ENCODE measurements at places on chromosomes 12 and 14.

DNA sequence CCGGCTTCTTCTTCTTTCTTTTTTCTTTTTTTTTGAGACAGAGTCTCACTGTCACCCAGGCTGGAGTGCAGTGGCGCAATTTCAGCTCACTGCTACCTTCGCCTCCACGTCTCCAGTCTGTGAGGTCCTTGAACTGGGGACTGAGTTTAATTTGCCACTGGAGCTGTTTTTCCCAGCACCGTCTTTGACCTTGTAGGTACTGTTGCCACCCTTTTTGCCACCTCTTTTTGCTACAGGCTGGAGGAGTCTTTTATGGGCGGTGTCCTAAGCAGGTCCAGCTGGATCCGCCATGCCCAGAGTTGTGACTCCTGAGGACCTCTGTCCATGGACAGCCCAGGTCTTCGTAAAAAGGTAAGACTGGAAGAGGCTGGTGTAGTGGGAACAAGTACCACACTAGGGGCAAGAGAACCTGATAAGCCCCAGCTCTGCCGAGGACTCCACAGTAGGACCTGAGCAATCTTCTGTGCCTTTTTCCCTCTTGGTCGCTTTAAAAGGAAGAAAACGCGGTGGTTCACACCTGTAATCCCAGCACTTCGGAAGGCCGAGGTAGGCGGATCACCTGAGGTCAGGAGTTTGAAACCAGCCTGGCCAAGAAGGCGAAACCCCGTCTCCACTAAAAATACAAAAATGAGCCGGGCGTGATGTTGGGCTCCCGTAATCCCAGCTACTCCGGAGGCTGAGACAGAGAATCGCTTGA lies 946 bp downstream of the RNU4-2 start:
- no peak for DNase-seq

- peak; percentile 44 for DNase-seq
Observed at GRCh38 chr12:2960390-2960956, 1.3 kb downstream of the TEAD4 start.

DNA sequence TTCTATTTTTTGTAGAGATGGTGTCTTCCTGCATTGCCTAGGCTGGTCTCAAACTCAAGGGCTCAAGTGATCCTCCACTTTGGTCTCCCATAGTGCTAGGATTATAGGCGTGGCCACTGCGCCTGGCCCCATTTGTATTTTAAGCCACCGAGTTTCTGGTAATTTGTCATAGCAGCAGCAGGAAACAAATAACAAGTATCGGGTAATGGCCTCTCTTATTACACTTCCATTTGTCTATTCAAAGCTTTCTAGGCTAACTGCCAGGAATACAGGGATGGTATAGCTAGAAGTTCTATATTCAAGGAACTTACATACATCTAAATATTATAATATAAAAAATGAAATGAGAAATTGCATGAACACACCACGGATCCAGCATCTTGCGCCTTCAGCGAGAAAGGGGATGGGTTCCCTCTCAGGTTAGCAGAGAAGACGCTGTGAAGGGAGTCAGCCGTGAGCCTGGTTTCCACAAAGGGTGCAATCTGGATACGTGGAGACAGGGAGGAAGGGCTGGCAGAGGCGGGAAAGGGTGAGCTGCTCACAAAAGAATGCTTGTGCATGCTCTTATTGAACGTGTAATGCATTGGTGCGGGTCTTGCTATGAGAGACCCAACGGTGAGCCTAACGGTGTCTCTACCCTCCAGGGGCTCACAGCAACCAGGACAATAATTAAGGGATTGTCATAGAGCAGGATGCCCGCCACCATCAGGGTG lies 9.5 kb downstream of the BDKRB1 start:
- DNase-seq, result peak; percentile 61

DNA sequence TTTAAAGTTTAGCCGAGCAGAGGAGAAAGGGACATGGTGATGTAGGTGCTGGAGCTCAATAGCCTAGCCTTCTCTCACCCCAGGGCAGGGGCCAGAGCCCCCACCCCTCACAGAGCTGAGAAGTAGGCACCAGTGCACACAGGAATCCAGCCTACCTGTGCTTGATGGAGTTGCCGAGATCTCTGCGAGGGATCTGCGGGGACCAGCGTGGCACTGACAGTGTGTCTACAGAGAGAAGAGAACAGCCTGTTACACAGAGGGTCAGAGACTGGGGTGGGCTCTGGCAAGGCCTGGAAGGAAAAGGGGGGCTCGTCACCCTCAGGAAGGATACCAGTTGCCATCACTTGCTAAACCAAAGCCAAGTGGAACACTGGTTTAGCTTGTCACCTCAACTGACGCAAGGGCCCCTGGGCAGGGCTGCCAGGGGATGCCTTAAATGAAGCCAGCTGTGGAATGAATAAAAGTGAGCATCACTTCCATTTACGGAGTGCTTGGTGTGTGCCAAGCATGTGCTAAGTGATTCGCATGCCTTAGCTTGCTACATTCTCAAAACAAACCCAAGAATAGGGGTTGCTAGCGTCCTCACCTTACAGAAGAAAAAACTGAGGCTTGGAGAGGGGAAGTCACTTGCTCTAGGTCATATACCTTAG lies 220.8 kb upstream of the NOS1 start:
- DNase-seq, result peak; percentile 22

DNA sequence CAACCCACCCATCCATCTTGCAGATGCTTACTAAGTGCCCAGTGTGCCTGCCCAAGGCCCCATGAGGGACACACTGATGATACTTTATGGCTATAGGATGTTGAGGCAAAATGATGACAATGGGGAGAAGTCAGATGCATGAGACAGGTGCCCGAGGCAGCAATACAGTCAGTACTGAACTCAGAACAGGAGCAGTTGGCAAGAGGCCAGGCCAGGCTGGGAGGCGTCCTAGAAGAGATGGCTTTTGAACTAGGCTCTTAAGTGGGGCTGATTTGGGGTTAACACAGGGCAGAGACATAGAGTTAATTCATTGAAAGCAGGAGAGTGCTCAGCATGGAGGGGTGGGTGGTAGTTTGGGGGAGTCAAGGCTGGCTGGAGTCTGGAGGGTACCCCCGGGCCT lies 15.6 kb downstream of the PLBD2 start:
- DNase-seq, result no peak

- no peak for DNase-seq
Observed at GRCh38 chr12:39033782-39034181, 128.4 kb upstream of the CPNE8 start.

- DNase-seq, result no peak
Observed at GRCh38 chr12:42631513-42631912, 42.0 kb upstream of the PRICKLE1 start.

DNA sequence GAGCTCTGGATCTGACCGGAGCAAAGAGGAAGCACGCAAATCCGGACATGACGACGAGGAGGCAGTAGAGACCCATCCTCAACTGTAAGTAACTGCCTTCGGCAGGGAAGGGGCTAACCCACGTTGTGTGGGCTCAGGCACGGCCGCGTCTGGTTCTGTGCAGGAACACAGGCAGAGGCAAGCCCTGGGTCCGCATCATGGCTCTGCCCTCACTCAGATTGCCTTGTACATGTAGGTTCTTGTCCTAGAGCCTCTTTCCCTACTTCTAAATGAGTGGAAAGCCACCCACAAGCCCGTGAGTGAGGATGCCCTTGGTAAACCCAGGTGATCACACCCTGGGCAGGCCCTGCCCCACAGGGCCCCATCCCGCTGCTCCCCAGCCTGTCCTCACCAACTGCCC lies 8.9 kb upstream of the RPLP0 start:
- DNase-seq, result no peak

GRCh38 chr14:64464651-64465050 lies 648 bp upstream of the AKAP5 start:
- DNase-seq, result no peak

DNA sequence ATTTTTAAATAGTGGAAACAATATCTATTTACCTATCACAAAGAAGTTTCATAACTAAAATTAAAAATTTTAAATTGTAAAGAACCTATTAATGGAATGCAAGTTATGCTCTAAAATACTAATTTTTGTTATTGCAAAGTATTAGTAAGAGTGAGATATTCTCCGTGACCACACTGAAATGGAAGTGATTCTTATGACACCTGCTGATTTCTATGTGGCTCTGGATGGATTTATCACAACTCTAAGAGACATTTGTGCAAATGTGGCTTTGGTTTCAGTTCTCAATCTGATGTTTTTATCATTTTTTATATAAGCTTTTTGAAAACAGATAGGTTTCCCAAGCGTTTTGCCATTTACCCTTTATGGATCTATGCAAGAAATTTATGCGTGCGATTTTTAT lies 497.8 kb downstream of the NAV3 start:
- no peak for DNase-seq

DNA sequence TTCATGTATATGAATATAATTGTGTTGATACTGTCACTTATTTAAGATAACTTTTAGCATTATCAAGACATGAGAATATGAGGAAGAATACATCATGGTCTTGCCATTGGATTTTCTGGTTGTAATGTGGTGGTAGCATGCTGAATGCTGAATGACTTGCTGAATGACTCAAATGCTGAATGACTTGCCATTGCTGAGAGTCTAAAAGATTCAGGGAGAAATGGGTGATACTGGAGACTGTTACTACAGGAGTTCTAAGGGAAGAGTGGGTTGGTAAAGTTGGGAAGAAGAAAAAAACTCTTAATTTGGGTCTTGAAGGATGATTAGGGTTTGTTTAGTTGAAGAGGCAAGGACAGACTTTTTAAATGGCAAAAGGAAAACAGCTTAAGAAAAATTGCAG lies 72.1 kb upstream of the MANSC4 start:
- DNase-seq, result no peak

DNA sequence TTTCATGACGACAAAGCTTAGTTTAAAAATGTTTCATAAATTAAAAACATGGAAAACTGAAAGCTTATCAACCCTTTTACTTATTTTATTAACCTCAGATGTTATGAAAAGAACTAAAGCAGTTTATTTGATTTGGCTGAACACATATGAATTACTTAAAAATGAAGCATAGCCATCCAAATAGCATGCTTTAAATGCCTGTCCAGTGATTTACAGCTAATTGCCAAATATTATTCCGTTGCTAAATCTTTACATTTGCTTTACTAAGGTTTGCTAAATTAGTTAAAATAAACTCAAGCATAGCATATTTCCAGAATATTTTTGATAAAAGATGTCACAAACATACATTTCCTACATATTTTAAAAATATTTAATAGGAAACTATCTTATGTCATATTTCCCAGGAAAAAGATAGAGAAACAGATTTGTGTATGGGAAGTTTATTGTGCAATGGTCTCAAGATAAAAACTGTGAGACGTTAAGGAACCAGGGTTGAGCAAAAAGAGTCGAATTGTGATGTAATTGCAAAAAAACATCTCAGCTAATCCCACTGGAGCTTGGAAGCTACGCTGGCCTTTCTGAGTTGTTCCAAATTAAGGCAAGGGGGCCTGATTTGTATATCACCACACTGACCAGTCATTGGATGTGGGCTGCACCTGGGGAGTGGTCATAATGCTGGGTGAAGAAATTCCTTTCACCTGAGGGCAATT lies 25.8 kb downstream of the GPR135 start:
- peak; percentile 68 for DNase-seq

All from fibroblast of skin of right biceps (primary cell).